ENCODE measurements at places on chromosomes 1 and 21.

- no peak for DNase-seq
Observed at GRCh38 chr1:15146971-15147376, 6.6 kb upstream of the TMEM51 start.

GRCh38 chr1:35120458-35121133 is 41.4 kb downstream of the ZMYM1 start:
- DNase-seq = no peak

GRCh38 chr1:93614541-93614940 is 67.1 kb downstream of the BCAR3 start:
- no peak for DNase-seq

DNA sequence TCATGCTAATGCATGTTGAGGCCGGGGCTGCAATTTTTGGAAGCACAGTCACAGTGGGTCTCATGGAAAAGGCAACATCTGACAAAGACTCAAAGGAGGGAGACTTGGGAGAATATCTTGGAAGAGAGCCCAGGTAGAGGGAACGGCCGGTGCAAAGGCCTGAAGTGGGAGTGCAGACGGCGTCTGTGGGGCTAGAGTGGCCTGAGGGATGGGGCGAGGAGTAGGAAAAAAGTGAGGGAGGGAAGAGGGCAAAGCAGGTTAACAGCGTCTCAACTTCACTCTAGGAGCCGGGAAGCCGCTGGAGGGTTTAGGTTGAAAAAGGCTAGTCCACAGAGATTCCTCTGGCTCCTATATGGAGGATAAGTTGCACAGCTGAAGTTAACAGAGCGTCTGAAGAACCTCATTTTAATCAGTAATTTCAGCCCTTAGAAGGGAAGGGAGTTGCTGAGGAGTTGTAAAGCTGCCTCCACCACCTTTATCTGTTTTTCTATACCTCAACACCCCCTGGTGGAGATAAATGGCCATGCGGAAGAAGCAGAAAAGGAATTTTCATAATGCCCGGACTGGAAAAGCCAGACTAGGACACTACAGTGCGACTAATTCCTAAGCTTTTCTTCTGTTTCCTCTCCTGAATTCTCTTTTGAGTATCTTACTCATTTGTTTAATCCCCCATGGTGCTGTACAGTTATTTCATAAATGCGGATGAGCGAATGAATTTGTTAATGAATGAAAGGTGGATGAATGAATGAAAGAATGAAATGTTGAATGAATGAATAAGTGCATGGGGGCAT is 78.7 kb upstream of the ZNF281 start:
- no peak for DNase-seq

DNA sequence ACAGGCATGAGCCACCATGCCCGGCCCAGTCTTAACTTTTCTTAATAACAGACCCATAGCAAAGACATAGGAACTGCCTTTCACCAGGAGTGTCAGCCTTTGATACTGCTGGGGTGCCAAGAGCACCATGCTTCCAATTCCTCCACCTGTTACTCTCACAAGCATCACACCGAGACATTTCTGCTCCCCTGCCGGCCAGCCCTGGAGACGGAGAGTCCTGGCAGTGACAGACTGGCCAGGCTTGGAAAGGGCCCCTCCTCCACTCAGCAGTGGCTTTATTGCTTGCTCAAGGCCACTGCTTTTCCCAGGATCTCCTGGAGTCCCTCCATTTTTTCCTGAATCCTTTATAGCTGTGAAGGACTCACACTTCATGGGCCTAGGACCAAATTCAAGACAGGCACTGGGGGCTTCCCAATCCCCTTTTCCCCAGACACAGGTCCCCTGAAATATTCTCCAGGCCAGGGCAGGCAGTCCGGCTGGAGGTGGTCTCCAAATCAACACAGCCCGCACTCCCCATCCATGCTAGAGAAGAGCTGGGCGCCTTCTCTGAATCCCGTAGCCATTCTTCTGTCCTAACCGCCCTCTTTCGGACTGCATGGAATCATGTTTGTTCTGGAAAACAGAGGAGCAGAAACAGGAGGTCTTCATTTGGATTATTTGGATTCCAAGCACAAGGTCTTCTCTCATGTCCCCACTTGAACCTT is 25.5 kb upstream of the PTPRF start:
- DNase-seq = no peak

DNA sequence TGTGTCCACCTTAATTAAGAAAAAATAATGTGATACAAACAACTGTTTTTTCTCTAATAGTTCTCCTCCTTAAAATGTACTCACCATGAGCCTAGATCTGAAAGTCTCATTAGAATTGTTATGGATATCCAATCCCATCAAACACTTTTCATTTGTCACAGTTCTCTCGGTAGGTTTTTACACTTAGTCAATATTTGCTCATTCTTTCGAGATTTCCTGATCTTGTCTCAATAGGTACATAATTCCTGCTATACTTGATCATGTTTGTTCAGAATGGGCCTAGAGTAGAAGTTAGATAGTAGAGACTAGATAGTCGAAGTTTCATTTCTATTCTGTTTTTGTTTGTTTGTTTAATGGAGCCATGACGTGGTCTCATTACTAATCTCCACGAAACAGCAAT is 2005.7 kb downstream of the NCAM2 start:
- no peak for DNase-seq

DNA sequence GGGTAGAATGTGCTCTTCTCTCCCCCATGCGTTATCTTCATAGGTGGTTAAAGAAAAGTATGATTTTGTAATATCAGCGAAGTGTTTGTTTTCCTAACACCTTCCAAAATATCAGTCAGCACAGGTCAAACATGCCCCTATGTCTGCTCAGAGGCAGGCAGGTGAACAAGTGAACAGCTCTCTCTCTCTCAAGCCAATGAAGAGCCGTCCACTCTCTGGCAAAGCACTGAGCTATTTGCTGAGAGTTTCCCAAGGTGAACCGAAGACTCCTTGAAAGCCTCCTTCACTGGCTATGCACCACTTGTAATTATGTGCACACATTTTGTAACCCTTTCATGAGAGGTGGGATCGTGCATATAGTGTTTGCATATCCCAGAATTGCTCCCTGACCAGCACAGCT is 47.7 kb downstream of the ST6GALNAC3 start:
- no peak for DNase-seq
